ENCODE measurements at places on chromosomes 12 and 14.

DNA sequence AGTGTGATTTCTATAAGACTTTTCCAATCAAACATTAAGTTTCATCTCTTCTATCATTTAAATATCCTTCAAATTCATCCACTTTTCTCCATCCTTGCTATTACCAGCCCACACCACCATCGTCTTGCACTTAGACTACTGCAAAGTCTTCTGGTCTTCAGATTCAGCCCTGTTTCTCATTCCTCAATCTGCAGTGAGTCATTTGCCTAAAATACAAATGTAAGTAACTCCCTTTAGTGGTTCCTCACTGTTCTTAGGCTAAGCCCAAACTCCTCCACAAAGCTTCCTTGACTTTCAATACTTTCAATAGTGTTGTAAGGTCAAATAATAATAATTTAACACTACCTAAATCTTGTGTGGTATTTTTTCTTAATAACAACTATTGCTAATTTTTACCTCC is 83.3 kb downstream of the PLEKHG7 start:
- DNase-seq = no peak

- no peak for DNase-seq
Measured at GRCh38 chr14:32298346-32298745, 30.8 kb upstream of the AKAP6 start.

DNA sequence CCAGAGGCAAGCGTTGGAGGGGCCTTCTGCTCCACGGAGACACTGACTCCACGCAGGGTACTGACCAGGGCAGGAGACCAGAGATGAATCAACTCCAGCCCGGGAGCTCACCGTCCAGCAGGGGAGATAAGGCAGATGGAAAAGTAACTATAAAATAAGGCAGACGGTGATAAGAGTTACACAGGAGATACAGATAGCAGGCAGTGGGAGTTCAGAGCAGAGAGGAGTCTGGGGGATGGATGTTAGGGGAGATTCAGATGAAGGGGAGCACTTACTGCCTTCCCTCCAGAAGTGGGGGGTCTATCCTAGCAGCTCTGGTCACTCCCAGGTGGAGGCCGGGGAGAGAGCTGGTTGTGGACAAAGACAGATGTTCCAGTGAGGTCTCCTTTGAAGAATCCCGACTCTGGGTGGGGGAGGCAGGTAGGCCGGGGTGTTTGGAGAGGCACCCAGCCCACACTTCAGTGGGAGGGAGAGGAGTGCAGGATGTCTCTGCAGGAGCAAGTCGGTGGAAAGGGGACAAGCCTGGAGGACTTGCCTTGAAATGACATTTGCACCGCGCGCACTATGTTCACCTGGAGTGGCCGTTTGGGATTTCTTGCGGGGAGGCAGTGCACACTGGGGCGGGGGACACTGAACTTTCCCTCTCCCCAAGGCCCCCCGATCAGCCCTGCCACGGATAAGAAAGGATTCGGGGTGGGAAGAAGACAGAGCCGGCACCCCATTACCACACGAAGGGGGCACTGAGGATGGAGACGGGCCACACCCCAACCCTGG is 1.2 kb downstream of the PITPNM2 start:
- no peak for DNase-seq

DNA sequence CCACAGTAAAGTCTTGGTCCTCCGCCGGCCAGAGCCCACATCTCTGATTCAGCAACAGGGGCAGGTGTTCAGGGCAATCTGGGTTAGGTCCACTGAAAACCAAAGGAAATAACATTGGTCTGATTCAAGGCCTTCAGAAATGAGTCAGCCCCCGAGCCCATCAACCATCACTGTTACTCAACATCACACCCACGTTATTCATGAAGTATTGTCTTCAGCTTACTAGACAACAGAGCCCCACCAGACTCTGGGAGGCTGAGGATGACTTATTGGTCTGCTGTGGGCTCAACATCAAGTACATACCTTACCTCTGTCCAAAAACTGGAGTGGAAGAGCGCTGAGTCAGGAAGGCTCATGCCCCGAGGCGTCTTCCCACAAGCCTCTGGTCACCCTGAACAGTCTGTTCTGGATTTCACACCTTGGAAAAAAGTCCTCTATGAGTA is 97.5 kb downstream of the ZFP36L1 start:
- no peak for DNase-seq

DNA sequence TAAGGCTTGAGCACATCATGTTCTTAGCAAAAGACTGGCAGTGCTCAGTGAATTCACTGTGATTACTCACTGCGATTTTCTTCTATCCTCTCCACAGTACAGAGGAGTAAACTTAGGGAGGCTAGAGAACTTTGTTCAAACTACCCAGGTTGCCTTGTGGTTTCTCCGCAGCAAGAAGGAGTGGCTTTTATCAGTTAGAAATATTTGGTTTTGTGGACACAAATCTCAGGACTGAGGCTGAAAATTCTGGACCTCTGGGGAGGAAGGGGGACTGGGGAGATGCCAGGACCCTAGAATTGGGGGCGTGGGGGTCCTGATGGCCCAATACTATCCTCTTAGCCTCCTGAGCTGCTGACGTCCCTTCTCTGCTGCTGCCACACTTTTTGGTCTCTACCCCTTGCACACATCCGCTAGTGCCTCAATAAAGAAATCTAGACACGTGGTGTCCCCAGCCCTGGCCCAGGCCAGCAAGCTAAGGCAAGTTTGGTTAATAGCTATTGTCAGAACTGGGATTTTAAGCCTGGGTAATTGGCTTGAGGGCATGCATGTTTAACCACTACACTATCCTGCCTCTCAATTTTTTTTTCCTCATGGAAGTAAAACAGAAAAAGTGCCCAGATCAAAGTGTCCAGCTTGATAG is 842 bp downstream of the OAS2 start:
- no peak for DNase-seq

GRCh38 chr14:101082036-101082435 is 178.5 kb upstream of the RTL1 start:
- DNase-seq = no peak

DNA sequence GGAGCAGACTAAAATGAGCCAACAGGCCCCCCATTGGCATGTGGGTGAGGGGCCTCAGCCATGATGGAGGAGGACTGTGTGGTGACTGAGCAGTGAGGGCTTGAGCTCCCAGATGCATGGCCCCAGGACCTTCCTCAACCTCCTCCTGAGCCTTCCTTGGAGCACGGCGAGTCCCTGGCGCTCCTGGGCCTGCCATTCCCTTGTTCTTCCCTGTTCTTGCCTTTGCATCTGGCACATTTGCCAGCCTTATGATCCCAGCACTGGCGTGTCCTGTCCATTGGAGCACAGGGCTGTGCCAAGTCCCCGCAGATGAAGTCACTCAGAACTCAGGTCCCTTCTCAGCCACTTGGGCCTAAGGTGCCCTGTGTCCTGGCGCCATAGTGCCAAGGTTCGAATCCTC is 40.3 kb upstream of the MEG3 start:
- DNase-seq = no peak

DNA sequence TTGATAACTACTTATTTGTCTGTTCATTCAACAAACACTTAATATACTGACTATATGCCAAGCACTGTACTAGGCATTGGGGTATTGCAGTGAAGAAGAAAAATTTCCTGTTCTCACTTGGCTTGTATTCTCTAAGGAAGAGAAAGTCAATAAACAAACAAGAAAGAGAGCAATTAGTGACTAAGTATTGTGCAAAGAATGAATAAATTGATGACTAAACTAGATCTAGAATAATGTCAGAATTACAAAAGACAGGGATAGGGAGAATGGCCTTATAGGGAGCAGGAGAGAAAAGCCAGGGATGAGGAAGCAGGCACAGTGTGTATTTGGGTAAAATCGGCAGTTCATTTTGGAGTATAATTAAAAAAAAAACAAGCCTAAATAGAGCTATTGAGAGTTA is 4.2 kb upstream of the LIN7A start:
- DNase-seq = no peak

DNA sequence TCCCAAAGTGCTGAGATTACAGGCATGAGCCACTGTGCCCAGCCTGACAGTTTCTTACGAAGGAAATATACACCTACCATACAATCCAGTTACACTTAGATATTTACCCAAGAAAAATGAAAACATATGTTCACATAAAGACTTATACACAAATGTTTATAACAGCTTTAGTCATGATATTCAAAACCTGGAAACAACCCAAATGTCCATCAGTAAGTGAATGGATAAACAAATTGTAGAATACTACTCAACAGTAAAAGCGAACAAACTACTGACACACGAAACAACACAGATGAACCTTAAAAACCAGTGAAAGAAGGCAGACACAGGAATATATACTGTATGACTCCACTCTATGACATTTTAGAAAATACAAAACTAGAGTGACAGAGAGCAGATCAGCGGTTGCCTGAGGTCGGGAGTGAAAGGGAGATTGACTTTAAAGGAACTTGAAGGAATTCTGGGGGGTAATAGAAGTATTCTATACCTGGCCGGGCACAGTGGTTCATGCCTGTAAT is 83.6 kb downstream of the SPRING1 start:
- no peak for DNase-seq

DNA sequence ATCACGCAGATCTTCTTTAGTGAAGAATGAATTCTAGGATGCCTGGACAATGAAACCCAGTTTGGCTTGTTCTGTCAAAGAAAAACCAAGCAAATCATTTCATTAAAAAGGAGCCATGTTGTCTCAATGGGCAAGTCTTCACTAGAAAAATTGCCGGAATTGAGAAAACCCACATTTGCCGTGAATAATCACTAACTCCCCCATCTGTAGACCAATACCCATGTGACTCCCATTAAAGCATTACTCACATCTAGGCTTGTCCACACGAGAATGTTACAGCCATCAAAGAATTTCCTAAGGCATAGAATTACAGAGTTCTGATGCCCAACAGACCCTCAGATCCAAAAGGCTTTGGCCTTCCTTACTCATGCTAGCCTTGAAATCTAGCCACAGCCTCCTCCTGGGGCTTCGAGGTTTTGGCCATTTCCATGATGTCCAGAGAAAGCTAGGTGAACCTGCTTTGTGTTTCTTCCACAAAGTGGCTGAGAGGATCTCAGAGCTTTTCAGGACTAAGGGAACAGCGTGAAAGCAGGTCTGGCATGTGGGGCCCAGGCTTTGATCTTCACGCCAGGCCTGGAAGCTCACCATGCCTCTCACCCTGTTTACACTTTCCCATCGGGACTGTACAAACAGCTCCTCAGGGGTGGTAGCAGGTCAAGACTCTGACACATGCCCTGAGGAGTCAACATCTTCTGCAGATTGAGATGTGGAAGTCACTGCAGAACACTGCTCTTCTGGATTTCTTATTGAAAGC is 12.1 kb downstream of the SLC7A8 start:
- no peak for DNase-seq

DNA sequence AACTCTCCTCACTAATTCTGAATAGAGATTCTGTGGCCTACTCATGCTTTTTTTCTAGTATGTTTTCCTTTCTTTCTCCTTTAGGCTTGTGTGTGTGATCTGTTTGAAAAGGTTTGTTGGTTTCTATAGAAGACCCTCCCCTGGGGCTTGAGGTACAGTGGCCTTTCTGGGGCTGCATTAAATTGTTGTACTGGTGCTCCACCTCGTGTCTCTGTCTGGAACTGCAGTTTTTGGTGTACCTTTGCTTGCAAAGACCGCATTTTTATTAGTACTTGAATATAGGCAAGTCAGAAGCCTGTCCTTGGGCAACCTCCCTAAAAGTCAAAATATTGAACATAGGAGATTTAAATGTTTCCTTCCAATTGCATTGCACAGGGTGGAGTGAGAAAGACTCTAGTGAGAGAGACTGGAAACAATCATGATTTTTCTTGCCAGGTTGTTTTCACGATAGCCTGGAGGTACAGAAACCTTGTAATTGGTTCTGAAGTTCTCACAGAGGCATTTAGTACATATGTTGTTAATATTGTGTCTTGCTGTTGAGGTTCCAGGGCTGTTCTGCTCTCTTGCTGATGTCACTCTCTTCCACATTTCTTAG is 39.0 kb downstream of the SLCO1B1 start:
- no peak for DNase-seq

GRCh38 chr12:19971361-19972280 is 396.7 kb upstream of the PDE3A start:
- DNase-seq = no peak

- DNase-seq = no peak
Measured at GRCh38 chr14:51520087-51520486, 131.6 kb upstream of the FRMD6 start.

GRCh38 chr12:67991158-67991557 is 1.9 kb downstream of the IFNG-AS1 start:
- no peak for DNase-seq

DNA sequence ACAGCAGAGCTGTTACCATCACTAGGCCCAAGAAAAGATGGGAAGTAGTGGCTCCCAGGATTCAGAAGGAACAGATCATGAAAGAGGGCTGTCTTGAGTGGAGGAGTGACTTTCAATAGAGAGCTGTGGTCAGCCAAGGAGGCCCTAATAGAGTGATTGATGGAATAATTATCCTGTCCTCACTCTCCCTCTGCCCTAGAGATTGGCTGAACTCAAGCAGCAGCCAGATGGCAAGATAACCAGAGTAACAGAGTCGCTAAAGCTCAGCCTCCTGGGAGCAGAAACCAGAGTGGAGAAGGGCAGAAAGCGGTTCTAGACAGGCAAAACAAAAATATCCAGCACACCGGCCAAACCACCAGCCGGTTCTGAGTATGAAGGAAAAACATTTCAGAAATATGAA is 23.1 kb downstream of the GMFB start:
- peak; percentile 32 for DNase-seq

- peak; percentile 57 for DNase-seq
Measured at GRCh38 chr12:118103601-118104382, at the start of gene VSIG10. VSIG10 (minus strand) TSS chr12:118104011; CDS start chr12:118103671, 340 bp downstream.

- no peak for DNase-seq
Measured at GRCh38 chr12:57889500-57889989, 43.0 kb upstream of the CTDSP2 start.

- no peak for DNase-seq
Measured at GRCh38 chr12:22412581-22412980, 78.1 kb upstream of the ST8SIA1 start.

- DNase-seq = no peak
Measured at GRCh38 chr12:29147731-29148595, 1.1 kb upstream of the FAR2 start.

- no peak for DNase-seq
Measured at GRCh38 chr12:120235369-120236323, 29.9 kb downstream of the PXN start.

DNA sequence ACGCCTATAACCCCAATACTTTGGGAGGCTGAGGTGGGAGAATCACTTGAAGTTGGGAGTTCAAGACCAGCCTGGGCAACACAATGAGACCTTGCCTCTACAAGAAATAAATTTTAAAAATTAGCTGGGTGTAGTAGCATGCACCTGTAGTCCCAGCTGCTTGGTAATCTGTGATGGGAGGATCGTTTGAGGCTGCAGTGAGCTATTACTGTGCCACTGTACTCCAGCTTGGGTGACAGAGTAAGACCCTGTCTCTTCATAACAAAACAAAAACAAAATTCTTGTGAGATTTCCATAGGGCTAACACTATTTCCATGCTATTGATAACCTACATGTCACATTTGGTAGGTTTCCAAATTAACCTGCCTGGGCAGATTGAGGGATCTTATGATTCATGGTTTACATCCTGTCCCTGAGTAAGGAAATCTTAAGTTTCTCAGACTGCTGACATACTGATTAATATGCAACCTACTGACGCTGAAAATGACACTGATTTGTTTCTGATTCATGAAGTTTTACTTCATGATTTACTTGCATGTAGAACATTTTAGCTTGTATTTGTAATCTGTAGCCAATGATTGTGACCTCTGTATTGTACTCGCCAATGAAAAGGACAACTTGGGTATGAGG is 15.9 kb downstream of the ATP6V1D start:
- no peak for DNase-seq

Data from D721Med (cell line).